ENCODE measurements at places on chromosomes 13 and 19.
A peak's percentile ranks its signal among the peaks of the same experiment; 100 is the strongest.

DNA sequence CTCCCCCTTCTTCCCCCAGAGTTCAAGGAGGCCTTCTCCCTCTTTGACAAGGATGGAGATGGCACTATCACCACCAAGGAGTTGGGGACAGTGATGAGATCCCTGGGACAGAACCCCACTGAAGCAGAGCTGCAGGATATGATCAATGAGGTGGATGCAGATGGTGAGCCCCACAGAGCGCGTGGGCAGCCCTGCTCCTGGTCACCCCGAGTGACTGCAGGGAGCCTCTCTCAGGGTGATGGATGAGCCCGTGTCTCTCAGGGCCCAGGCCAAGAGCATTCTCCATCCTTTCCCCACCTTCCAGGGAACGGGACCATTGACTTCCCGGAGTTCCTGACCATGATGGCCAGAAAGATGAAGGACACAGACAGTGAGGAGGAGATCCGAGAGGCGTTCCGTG is 7.0 kb downstream of the CALM3 start:
- no peak for DNase-seq

DNA sequence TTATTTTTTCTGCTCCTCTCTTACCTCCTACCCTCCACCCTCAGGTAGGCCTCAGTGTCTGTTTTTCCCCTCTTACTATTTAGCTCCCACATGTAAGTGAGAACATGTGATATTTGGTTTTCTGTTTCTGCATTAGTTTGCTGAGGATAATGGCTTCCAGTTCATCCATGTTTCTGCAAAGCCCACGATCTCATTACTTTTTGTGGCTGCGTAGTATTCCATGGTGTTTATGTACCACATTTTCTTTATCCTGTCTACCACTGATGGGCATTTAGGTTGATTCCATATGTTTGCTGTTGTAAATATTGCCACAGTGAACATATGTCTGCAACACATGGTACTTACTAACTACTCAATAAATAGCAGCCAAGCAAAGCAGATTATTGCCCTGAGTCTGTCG is 56.8 kb downstream of the DNAJC15 start:
- no peak for DNase-seq

- no peak for DNase-seq
Observed at GRCh38 chr19:35555301-35556005, 8.0 kb downstream of the ATP4A start.

- peak; percentile 86 for DNase-seq
Observed at GRCh38 chr19:40464059-40465024, 1.2 kb downstream of the BLVRB start.

DNA sequence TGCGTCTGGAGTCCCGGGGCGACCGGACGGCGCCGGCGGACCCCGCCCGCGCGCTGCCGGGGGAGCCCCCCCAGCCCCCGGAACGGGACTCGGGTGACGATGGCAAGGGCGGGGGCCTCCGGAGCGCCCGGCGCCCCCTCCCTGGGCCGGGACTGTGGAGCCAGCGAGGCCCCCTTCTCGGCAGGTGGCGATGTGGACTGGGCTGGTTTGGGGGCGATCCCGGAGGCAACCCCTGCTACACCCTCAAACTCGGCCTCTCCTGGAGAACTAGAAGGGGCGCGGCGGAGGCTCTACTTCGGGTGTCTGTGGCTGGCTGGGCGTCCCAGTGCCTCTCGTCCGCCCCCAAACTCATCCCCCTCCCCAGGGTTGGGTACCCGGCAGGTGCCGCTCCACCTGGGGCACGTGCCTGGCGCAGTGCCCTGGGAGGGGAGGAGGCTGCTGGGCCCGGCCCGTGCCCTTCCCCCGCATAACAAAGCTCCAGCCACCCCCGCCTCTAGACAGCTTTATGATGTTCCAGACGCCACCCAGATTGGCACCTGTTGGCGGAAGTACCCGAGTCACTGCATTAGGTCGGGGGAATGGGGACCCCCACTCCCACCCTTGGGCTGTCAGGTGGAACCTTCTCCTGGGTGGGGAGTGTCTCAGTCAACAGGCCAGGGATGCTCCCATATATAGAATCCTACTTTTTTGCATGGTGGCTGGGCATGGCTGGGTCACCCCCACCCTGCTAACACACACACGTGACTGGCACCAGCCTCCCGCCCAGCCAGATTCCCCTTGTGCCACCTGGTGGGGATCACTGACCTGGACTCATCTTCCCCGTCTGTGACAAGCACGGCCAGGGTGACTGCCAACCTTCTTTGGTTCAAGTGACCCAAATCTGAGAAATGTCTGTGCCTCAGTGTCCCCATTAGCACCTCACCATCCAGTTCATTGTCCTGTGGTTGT is 722 bp downstream of the PKN1 start:
- DNase-seq, result no peak

- peak; percentile 86 for DNase-seq
Observed at GRCh38 chr19:34041925-34042521, 130.3 kb upstream of the LSM14A start.

DNA sequence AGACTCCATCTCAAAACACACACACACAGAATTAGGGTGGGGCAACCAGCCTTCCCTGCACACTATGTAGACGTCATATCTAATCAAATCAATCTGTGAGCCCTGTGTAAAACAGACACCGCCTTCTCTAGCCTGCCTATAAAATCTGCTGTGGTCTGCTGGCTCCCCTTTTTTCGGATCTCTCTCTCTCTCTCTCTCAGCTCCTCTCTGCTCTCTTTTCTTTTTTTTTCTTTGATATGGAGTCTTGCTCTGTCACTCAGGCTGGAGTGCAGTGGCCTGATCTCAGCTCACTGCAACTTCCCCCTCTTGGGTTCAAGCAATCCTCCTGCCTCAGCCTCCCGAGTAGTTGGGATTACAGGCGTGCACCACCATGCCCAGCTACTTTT is 11.8 kb upstream of the CD70 start:
- no peak for DNase-seq

DNA sequence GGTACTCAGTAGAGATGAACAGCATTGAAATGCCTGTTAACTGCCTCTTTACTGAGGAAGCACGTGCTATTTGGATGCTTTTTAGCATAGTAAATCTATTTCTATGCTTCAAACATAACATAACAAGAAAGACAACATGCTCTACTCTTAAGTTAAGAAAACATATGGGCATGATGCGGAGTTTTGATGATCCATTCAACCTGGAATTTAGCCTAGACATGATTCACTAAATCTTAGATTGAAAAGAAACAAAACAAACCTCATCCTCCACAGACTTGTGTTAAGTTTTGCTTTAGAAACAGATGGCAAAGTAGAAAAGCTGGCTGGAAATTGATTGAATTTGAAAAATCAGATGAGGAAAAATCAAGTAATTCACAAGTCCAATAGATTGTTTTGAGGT is 593.8 kb downstream of the OLFM4 start:
- DNase-seq, result no peak

DNA sequence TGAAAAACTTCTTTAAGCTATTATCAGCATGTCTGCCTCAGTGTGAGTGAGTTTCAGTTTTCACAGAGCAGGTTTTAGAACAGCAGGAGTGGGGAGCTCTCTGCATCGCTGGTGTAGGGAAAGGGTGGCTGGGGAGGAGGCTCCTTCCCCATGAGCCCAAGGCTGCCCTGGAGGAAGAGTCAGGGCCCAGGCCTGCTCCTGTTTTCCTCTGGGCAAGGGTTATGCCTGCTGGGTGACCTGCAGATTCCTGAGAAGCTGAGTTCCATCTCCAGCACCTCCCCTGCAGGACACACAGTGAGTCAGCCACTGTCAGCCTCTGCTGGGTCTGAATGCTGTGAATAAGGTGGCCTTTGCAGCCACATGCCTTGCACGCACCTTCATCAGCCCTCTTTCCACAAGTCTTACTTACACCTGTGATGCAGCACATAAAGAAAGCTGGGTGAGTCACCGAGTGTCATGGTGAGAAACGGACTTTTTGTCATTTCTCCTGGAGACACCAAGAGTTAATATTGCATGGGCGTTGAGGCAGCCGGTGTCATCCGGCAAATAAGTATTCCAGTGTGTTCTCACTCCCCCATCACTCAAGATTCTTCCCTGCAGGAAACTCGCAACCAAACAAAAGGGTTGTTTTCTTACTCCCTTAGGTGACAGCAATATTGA is 186.4 kb upstream of the KL start:
- no peak for DNase-seq

GRCh38 chr19:5706876-5707573 is 12.9 kb downstream of the LONP1 start:
- no peak for DNase-seq

- peak; percentile 22 for DNase-seq
Observed at GRCh38 chr19:2455851-2456570, 748 bp downstream of the LMNB2 start.

DNA sequence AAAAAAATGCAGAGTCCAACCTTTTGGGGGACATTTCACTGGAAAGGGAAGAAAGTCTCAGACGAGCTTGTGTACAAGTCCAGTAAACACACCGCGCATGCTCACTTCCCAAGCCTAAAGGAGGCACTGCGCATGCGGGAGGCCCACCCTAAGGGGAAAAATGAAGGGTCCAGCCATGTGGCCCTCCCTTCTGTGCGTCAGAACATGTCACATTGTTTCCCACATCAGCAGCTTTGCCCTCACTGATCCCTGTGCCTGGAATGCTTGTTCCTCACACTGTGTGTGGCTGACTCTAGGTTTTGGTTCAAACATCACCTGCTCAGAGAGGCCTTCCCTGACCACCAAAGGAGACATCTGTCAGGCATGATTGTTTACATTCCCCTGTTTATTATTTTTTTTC is 4.4 kb downstream of the ELSPBP1 start:
- no peak for DNase-seq

DNA sequence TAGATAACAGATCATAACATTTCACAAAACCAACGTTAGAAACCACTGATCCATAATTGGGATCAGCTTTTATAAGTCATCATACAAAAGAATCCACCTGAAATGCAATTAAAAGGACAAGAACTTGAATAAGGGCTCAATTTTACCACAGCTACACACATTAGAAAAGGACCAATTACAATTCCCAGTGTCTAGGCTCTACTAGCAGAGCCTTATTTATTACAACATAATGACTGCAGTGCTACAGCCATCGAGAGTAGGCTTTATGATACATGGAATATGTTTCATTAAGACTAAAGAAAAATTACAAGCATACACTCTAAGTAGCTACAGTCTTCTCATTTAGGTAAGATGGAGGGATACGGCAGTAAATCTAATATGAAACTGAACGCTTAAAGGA is 2.9 kb downstream of the RBM26 start:
- no peak for DNase-seq

- no peak for DNase-seq
Observed at GRCh38 chr13:112619730-112620631, 32.0 kb upstream of the TUBGCP3 start.

DNA sequence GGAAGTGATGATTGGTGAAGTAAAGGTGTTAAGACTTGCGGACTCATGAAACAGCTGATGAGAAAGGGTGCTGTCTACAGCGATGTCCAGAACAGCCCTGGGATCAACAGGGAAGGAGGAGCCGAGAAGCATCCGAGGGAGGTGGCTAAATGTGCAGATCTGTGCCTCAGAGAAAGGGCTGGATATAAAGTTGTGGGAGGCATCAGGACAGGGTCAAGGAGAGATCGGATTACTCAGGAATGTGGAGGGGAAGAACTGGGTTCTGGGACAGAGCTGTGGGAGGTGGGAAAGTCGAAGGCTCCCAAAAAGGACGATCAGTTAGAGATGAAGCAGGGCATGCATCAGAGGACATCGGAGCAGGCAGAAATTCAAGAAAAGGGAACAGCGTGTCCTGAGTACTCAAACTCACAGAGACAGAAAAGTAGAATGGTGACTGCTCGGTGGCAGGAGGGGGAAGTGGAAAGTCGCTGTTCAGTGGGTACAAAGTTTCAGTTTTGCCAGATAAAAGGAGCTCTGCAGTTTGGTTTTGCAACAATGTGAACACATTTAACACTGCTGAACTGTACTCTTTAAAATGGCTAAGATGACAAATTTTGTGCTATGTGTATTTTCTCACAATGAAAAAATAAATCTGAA is 1.9 kb downstream of the SIGLEC14 start:
- DNase-seq, result no peak

GRCh38 chr13:51849145-51850101 is 4.4 kb upstream of the TMEM272 start:
- DNase-seq, result peak; percentile 40

GRCh38 chr19:50717026-50717723 is 2.4 kb downstream of the SHANK1 start:
- no peak for DNase-seq

- no peak for DNase-seq
Observed at GRCh38 chr19:49339301-49340068, 4.3 kb downstream of the CD37 start.

- DNase-seq, result no peak
Observed at GRCh38 chr13:42894765-42895243, 97.2 kb downstream of the EPSTI1 start.

DNA sequence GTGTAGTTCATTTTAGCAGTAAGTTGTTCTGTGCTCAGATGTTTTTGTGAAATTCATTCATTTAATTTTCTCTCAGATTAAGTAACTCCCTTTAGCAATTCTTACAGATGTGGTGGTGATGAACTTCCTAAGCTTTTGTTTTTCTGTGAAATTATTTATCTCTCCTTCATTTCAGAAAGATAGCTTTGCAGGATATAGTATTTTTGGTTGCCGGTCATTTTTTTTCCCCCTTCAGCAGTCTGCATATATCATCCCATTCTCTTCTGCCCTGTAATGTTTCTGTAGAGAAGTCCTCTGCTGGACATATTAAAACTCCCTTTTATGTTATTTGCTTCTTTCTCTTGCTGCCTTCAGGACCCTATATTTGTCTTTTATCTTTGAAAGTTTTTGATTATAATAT is 470.2 kb downstream of the PCDH9 start:
- DNase-seq, result no peak

GRCh38 chr19:53957448-53958167 is 5.1 kb upstream of the CACNG8 start:
- no peak for DNase-seq
